ELF-1 (cell line): ENCODE measurements at places on chromosomes 2 and 18.

GRCh38 chr2:8539743-8540551, 141.9 kb upstream of the ID2 start:
- DNase-seq, result peak; percentile 95

GRCh38 chr2:38508311-38509039, 94.3 kb downstream of the HNRNPLL start:
- peak; percentile 95 for DNase-seq

DNA sequence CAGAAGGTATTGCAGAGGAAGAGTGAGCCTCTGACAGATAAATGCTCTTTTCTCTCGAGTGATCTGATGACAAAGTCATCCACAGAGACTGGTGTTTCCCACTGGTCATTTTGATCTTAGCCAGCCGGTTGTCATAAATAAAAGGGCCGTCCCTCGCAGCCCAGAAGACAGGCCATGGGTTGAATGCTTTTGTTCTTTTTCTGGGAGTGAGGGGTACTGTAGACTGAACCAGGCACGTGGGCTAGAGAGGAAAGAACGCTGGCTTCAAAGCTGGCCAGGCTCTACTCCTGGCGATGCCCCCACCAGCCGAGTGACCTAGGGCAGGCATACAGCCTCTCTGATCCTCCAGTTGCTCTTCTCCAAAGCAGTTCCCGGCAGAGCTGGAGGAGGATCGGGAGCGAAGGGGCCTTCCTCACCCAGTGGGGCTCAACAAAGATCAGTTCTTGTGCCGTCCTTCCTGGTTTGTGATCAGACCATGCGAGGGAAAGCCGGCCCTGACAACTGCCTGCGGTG, 193.5 kb downstream of the INHBB start:
- DNase-seq, result no peak

DNA sequence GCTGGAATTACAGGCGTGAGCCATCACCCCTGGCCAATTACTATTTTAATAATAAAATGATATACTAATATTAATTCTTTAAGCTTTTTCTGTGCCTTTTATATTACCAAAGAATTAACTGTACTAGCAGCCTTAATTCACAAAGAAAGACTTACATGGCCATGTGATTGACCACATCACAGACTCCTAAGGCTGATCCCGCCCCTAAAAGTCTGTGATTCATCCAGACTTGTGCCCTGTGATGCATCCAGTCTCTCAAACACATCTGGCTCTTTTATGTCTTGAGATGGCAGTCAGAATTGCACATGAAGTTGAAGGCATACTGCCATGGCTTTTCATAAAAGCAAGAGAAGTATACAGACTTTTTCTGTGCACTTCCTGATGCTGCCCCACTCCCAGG, 91.7 kb downstream of the DTNA start:
- no peak for DNase-seq

- DNase-seq, result no peak
Observed at GRCh38 chr2:196961889-196962288, 35.4 kb upstream of the PGAP1 start.

DNA sequence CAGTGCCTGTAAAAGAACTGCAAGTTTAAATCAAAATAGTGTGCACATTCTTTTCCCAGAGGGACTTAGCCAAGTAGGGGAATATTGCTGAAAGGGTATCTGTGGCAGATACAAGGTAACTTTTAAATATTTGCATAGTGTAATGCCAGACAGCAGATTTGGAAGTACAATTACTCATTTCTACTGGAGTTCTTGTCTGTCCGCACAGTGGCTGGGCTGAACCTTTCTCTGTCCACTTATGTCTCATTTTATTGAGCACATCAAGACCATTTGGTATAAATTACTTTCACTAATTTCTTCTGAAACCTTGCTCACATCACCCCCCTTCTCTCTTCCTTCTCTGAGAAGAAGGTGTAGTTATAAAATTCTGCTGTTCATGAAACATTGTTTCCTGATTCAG, 271.3 kb downstream of the THSD7B start:
- no peak for DNase-seq

- DNase-seq, result no peak
Observed at GRCh38 chr2:239326831-239327535, 73.8 kb downstream of the HDAC4 start.

DNA sequence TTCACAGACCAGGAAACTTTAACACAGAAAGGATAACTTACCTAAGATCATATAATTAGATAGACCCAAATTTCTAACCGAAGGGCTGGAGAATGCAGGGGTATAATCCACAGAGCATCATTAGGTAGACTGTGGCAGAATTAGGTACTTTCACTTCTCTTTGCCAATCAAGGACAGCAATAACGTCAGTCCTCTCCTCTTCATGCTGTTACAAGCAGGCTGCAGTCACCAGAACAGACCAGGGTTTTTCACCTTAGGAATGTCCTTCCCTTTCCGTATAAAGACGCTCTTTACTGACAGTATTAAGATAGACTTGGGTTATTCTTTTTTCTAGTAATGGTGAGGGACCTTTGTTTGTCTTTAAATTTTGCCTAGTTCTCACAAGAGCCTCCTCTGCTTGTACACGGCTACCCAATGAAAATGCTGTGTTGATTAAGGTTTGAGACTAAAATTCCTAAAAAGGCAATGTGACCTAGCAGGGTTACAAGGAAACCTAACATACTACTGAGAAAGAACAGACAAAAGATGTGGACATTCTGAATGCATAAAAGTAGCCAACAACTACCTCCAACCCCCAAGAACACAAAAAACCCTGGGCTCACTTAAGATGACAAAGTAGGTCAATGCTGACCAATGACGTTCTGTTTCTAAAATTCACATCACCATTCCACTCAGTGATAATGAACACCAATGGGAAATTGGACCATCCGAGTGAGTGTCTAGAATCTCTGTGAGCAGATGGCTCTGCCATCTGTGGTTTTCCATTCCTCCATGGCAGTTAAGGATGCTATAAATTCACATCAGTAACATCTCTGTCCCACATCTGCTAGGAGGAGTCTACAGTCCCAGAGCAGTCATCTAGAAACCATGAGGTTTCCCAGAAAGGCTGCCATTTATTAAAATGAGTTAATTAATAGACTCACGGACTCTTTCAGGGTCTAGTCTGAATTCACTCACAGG, 2.1 kb downstream of the PDIA6 start:
- DNase-seq, result no peak

- no peak for DNase-seq
Observed at GRCh38 chr2:235950473-235950809, 217.7 kb downstream of the GBX2 start.

GRCh38 chr2:208356846-208357574, 49.6 kb upstream of the PTH2R start:
- no peak for DNase-seq

GRCh38 chr2:217478831-217479455, 523.9 kb downstream of the TNS1 start:
- DNase-seq, result peak; percentile 24

GRCh38 chr2:190759749-190760213, 110.9 kb downstream of the NAB1 start:
- DNase-seq, result no peak

DNA sequence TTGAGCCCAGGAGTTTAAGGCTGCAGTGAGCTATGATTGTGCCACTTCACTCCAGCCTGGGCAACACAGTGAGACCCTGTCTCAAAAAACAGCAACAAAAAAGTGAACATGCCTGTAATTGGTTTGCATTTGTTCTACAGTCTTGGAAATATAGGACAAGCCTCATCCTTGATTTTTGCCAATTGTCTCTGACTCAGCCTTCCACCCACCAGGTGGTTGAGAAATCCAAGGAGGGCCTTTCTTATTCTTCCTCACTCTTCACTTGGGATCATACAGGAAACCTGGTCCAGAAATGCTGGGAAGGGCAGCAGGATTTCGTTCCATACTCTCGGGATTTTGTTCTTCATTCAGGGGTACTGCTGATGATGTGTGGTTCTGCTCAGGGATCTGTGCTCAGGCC, 94.6 kb downstream of the CDC42EP3 start:
- no peak for DNase-seq

DNA sequence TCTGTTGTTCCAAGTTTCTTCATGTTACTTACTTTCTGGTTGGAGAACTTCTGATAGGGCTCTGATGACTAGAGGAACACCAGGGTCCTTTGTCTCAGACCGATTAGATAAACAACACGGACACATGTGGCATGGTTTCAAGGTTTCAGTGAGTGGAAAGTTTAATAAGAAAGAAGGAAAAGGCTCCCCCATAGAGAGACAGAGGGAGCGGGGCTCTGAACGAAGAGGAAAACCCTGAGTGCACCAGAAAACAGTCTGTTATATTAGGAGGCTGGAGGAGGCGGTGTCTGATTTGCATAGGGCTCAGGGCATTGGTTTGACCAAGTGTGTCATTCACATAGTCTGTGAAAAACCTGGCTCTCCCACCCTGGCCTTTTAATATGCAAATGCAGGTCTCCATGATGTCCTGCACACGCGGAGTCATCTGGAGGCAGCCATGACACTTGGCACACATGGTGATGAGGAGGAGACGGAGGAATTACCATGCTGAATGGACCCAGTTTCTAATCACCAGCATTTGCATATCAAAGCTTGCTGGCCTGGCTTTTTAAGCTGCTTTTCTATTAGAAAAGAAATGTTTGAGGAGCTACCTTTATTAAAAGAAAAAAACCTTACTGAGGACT, 94.2 kb downstream of the PTPN4 start:
- DNase-seq, result peak; percentile 42

GRCh38 chr2:46167924-46168323, 129.3 kb upstream of the EPAS1 start:
- no peak for DNase-seq

DNA sequence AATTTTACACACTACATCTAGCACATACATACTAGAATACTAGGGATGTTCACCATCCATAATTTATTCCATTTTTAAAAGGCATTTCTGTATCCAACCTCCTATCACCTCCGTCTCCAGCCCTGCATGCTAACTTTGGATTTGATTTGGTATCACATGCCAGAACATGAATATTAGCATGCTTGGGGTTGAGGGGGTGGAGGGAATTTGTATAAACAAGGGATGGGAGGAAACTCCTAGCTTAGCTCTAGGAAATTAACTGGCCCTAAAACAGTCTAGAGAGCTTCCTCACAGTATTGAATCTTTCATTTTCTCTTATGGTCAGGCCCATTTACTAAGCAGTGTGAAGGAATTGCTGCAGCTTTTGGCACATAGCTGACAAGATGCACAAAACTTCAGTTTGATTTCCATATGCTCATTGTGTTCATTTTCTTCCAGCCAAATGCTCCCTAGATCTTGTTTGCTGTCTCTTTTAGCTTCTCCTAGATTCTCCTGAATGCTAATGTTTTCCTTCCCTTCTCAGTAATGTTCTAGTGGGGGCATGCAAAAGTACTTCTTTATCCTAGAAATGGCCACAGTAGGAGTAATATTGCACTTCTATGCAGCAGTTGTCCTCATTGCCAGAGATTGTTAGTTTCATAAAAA, 135.2 kb downstream of the VWC2L start:
- DNase-seq, result no peak

DNA sequence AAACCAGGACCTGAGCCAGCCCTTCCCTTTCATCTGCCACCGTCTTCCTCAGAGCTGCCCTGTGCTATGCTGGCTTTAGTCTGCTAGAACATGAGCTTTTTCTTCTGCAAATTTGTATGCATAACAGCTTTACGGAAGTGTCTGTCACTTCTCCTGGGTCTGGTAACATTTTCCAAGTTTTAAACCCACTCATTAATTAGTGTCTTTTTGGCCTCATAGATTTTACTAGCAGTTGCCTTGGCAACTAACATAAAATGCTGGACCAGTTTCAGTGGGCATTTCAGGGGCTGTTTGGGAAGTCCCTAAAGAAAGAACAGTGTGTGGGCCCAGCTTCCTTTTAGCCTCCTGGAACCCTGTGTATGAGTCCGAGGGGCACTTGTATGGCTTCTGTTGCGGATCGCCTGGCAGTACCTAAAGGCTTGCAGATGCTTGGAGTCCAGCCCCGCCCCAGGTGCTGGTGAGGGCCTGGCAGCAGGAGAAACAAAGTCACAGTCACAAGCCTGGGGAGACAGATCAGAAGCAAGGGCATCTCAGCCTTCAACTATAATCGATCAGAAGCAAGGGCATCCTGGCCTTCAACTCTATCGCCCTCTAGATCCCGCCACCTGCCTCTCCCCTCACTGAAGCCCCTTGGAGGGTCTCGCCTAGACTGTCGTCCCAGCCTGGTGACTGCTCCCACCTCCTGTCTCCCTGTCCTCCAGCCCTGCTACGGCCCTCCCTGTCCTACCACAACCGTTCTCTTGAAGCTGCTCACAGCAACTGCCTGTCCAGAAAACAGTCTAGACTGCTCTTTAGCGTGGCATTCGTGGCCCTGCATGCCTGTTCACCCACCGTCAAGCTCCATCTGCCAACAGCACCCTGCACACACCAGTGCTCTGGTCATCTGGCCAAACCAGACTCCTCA, 36.8 kb upstream of the MAPRE3 start:
- no peak for DNase-seq

GRCh38 chr2:95075440-95076132, 46.0 kb downstream of the MRPS5 start:
- no peak for DNase-seq

GRCh38 chr2:15389895-15390294, 171.2 kb downstream of the NBAS start:
- DNase-seq, result peak; percentile 17

- DNase-seq, result no peak
Observed at GRCh38 chr2:176135035-176135440, 5.5 kb downstream of the HOXD8 start.

GRCh38 chr2:230430957-230431910, 15.2 kb downstream of the SP100 start:
- no peak for DNase-seq
